ENCODE measurements at places on chromosomes 2 and 18. TPM values are rescaled to one million over a fixed set of nuclear protein-coding genes. Genes with fewer than 3 reads are reported as not detected.

DNA sequence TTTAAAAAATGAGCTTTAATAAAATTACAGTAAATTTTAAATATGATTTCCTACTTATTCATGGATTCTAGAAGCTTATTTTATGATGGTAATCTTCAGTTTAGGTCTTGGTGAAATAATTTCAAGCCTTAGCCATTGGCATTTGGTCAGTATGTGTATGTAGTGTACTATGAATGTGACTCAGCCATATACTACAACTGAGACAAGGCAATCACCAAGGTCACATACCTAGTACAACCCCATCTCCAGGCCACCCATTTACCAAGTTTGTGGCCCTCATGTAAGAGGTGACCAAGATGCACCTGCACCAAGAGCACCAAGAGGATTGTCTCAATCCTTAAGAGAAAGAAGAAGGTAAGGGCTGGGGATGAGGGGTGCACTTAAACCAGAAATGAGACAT, 54.8 kb upstream of the FRZB start:
- no peak for DNase-seq

- DNase-seq: no peak
These were observed at the start of gene HOXD4 for GRCh38 chr2:176151442-176152287. Gene HOXD4 (plus strand): TSS chr2:176151550. CDS start chr2:176151634, 84 bp downstream.

GRCh38 chr2:137000811-137001210, 235.5 kb downstream of the THSD7B start:
- DNase-seq: no peak

COL3A1 gene
- total RNA-seq: 0.53 TPM

LBX2 gene
- 7.7 TPM for total RNA-seq

SIX3 gene
- not detected for total RNA-seq

AGXT gene
- total RNA-seq: not detected

Data from SK-MEL-5 (cell line).